ENCODE measurements at places on chromosomes 13 and 19.

DNA sequence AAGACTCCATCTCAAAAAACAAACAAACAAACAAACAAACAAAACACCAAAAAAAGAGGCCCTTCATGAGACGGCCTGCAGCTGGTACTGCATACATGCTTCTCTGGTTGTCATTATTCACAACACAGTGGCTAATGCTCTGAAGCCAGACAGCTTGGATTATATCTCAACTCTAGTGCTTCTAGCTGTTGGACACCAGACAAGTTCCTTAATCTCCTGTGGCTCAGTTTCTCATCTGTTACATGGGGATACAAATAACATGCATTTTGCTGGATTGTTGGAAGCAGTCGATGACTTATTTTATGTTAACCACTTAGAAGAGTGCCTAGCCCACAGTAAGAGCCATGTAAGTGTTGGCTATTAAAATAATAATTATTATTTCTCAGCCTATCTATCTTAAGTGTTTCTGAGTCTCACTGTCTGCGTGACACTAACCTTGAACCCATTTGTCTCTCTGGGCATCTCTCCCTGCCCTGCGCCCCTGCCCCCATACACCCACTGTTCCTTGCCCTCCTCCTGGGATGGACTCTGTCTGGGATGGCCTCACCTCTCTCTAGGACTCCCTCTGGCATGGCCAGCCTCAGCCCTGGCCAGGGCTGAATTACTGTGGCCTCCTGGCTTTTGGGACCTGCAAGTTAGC lies 3.1 kb upstream of the JUNB start:
- DNase-seq: no peak

DNA sequence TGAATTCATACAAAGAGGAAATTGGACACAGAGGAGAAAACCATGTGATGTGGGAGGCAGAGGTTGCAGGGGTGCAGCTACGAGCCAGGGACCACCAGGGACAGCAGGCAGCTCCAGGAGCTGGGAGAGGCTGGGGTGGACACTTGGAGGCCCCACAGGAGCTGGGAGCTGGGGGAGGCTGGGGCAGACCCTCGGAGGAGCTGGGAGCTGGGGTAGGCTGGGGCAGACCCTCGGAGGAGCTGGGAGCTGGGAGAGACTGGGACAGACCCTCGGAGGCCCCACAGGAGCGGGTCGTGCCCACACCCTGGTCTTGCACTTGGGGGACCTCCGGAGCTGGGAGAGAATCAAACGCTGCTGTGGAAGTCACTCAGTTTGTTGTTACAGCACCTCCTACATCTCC lies 141.7 kb downstream of the SOX1 start:
- no peak for DNase-seq

DNA sequence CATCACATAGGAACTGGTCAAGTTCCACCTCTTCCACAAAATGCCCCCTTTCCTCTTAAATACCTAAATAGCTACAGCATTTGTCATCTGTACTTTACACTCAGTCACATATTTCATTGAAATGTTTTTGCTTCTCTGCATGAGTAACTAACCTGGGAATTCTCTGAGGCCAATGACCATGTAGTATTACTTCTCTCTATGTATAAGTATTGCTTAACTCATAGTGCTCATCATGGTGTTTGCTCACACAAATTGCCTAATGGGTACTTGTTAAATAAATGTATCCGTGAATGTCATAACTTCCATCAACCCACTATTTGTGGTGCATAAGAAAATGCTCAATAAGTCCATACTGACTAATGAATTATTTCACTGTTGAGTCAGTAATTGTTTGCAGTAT lies 115.5 kb downstream of the FGF14 start:
- DNase-seq: peak; percentile 0

GRCh38 chr19:30855442-30855841 lies 483.3 kb downstream of the ZNF536 start:
- no peak for DNase-seq

DNA sequence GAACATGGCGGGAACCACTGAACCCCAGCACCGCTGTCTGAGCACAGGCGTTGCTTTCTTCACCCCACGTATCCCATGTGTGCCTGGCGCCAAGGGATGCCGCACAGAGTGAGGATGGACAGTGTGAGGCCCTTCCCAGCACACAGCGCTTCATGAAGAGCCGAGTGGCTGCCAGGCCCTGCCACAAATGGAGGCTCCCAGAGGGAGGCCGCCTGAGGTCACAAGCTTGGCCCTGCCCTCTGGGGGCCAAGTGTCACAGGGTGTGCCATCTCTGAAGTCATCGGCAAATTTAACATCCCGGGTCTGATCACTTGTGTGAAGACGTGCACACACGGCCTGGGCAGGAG lies 24.4 kb downstream of the MPND start:
- DNase-seq: no peak

DNA sequence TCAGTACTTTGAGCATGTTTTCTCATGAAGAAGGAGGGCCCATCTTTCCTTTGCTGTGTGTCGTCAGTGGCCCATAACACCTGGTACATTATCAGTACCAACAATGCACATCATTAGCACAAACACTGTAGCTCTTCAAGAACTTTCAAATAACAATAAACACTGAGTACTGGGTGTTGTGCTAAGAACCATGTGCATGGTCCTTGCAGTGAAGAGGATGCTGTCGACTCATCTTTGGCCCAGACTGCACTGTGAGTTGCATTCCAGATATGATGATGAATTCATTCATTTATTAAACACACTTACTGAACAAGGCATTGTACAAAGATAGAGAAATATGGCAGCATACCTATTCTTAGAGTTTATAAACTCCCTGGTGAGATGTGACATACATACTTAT lies 55.8 kb downstream of the FLT3 start:
- DNase-seq: no peak

GRCh38 chr19:53813996-53814395 lies 10.1 kb downstream of the NLRP12 start:
- no peak for DNase-seq

DNA sequence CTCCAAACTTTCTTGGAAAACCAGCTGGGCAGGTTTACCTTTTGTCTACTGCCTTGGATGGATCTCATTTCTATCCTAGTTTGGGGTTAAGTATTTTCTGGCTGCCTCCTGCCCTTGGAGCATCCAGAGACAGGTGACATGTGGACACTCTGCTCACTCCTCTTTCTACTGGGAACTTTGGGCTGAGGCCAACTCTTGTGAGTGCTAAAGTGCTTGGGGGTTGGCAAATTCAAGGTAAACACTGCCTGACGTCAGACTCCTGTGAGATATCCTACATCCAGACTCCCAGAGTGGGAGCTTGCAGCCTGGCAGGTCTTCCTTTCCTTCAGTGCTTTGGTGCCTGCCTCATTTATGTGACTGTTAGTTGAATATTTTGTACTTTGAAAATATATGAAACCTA lies 388.1 kb downstream of the KCNRG start:
- DNase-seq: no peak

- no peak for DNase-seq
Measured at GRCh38 chr19:16363133-16363851, 38.7 kb downstream of the KLF2 start.

DNA sequence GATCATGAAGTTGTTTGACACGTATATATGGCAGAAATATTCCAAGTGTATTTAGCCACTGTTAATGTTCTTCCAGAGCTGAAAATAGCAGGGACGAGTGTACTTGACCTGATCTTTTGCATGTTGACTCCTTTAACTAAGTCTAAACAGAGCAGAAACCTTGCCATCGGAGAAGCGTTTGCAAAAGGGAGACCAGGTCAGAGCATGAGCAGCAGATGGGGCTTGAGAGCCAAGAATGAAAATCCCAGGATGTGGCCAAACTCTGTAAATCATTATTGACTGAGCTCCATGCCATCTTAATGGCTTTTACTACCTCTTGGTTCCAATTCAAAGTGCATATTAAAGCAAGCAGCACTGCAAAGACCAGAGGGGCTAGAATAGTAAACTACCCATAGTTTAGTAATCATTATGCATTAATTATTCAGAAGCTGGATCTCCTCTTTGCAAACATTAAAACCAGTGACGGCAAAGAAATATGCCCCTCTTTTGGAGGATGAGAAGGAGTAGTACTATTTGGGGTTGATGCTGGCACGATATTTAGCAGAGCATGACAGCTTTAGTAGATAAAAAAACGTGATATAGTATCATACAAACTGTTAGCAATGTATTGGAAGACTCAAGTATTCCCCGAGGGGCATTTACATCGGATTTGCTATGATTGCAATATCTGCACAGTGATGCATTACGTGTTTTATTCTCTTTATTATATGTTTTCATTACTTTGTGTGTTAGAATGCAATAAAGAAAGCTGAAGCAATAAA lies 55.7 kb downstream of the FAM216B start:
- no peak for DNase-seq

DNA sequence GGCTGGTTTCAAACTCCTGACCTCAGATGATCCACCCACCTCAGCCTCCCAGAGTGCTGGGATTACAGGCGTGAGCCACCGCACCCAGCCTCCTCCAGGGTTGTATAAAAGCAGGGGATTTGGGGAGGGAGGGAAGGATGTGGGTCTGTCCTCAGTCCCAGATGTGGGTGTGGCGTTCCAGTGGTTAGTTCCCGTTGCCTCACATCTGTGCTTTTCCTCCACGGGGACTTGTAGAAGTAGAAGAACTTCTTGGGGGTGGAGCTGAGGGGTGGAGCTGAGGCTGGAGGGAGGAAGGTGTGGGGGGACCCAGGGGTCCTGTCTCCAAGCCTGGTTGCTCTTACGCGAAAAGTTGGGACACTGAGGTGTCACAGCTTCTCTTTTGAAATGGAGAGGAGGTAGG lies 514 bp upstream of the MCEMP1 start:
- DNase-seq: no peak

DNA sequence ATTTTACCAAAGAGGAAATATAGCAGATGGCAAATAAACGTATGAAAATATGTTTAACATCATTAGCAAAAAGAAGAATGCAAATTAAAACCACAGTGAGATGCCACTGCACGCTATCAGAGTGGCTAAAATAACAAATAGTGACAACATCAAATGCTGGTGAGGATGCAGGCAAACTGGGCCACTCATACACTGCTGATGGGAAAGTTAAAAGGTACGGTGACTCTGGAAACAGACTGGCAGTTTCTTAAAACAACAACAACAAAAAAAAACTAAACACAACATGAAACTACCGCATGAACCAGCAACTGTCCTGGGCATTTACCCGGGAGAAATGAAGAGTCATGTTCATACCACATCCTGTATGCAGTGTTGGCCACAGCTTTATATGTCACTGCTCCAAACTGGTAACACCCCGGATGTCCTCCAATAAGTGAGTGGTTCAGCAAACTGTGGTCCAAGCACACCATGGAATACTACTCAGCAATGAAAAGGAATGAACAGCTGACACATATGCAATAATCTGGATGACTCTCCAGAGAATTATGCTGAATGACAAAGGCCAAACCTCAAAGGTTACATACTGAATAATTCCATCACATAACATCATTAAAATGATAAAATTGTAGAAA lies 22.3 kb downstream of the EPS15L1 start:
- no peak for DNase-seq

GRCh38 chr19:49684251-49684982 lies 5.0 kb upstream of the ADM5 start:
- no peak for DNase-seq

GRCh38 chr13:31007417-31007816 lies 75.0 kb downstream of the TEX26 start:
- no peak for DNase-seq

DNA sequence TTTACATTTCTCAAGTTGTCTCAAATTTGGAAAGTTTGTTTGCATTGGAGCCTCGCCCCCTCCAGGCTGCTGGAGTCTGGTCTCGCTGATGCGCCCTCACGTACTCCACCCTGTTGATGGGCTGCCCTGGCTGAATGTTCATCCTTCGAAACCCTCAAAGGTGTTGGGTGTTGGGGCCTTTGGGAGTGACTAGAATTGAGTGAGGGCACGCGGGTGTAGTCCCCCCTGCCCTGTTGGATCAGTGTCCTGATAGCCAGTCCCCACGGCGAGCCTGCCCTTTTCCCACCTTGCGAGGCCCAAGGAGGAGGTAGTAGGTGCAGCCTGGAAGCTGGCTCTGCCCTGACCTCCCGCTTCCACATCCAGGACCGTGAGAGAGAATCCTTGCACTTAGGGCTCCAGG lies 14.8 kb downstream of the TFDP1 start:
- DNase-seq: no peak

- DNase-seq: no peak
Measured at GRCh38 chr19:907183-907853, 5.7 kb downstream of the R3HDM4 start.

GRCh38 chr19:44878120-44878865 lies 12.8 kb upstream of the TOMM40 start:
- DNase-seq: no peak

DNA sequence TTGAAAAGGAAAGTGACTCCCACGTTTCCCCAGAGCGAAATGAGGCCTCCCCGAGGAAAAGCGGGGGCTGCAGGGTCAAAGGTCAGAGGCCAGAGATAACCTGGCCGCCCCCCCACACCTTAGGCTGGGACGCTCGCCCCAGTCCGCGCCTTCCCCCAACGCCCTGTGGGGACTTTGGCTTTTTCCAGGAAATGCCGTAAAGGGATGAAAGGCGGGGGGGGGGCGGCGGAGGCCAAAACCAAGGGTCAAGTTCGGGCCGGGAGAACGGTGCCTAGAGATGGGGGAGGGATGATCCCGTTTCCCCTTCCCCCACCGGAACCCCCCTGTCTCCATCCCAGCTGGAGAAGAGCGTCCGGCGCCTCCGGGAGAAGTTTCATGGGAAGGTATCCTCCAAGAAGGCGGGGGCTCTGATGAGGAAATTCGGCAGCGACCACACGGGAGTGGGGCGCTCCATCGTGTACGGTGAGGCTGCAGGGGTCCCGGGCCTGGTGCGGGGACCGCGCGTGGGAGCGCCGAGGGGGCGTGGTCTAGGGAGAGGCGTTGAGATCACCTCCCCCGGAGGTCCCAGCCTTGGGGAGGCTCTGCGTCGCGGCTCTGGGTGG lies 575 bp downstream of the SHFL start:
- DNase-seq: no peak

- DNase-seq: no peak
Measured at GRCh38 chr13:95559100-95559499, 6.6 kb downstream of the CLDN10 start.

GRCh38 chr13:94711561-94712286 lies 621 bp downstream of the SOX21 start:
- no peak for DNase-seq

- DNase-seq: no peak
Measured at GRCh38 chr13:91630946-91631345, 232.5 kb downstream of the GPC5 start.

GRCh38 chr19:49475995-49476880 lies 2.2 kb downstream of the FLT3LG start:
- no peak for DNase-seq

DNA sequence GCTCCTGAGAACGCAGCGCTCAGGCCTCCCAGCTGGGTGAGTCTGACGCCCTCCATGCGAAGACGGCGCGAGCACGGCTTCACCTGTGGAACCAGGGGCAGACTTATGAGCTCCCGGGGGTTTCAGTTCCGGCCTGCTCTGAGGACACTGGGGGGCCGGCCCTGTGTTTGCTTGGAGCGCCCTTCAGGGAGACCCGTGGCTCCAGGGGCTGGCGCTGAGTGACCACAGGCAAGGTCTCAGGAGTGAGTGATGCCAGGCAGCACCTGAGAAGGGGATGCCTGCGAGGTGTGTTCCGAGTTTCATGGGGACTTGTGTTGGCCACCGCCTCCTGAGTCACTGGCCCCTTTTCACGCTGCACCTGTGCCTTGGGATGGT lies 4.5 kb downstream of the MCF2L start:
- DNase-seq: no peak

GRCh38 chr19:42496460-42497133 lies 31.7 kb downstream of the CEACAM1 start:
- DNase-seq: no peak

- no peak for DNase-seq
Measured at GRCh38 chr19:46482631-46483030, 11.3 kb upstream of the PNMA8A start.

Measured in HTR-8/SVneo (cell line).